ENCODE measurements at places on chromosomes 5 and 9. TPM values are rescaled to one million over a fixed set of nuclear protein-coding genes. Genes with fewer than 3 reads are reported as not detected.

GRCh38 chr9:89478821-89479668 is 18.9 kb downstream of the SEMA4D start:
- DNase-seq, result no peak

DNA sequence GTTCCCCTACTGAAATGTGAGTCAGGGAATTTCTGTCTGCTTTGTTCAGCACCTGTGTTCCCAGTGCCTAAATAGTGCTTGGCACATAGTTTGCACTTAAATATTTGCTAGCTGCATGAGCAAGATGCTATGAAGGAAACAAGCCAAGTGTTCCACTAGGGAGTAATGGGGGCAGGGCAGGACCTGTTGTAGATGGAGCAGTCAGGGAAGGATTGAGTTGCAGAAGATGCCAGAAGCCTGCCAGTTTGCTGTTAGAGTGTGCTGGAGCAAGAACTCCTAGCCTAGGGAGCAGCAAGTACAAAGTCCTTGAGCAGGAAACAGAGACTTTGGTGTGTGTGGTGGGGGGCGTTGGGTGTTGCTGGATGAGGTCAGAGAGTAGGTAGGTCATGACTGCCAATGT is 87.5 kb downstream of the DAB2IP start:
- no peak for DNase-seq

DNA sequence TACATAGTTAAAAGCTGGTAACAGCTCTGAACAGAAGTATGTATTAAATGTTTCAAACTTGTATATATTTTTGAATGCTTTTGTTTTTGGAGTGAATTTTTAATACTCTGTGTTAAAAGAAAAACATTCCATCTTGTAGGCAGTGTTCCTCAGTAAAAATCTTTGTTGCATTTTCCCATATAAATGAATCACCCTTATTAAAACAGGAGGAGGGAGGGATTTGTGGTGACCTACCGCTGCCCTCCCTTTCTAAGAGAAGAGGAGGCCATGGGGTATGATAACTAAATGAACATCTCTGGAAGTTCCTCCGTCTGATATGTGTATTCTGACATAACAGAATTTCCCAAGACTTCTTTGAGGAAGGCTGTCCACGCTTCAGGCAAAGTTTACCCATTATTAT is 53.4 kb downstream of the INIP start:
- no peak for DNase-seq

GRCh38 chr9:133742849-133743444 is 4.8 kb upstream of the SARDH start:
- DNase-seq, result peak; percentile 67

GRCh38 chr9:86941197-86941596 is 6.1 kb downstream of the GAS1 start:
- DNase-seq, result no peak

DNA sequence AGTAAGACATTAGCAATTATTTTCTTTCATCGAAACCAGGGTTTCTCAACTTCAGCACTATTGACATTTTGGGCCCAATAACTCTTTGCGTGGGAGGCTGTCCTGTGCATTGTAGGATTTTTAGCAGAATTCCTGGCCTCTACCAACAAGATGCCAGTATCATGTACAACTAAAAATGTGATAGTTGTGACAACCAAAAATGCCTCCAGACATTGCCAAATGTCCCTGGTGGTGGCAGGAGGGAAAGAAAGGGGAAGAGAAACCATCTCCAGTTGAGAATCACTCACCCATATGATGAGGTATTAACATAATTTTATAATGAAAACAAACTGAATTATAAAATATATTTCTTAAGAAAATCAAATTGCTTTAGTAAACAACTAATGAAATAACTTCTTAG is 406.1 kb downstream of the RAB3C start:
- no peak for DNase-seq

- no peak for DNase-seq
Observed at GRCh38 chr5:80077051-80077714, 42.0 kb downstream of the THBS4 start.

- DNase-seq, result peak; percentile 49
Observed at GRCh38 chr9:100308965-100309564, 43.7 kb downstream of the TEX10 start.

DNA sequence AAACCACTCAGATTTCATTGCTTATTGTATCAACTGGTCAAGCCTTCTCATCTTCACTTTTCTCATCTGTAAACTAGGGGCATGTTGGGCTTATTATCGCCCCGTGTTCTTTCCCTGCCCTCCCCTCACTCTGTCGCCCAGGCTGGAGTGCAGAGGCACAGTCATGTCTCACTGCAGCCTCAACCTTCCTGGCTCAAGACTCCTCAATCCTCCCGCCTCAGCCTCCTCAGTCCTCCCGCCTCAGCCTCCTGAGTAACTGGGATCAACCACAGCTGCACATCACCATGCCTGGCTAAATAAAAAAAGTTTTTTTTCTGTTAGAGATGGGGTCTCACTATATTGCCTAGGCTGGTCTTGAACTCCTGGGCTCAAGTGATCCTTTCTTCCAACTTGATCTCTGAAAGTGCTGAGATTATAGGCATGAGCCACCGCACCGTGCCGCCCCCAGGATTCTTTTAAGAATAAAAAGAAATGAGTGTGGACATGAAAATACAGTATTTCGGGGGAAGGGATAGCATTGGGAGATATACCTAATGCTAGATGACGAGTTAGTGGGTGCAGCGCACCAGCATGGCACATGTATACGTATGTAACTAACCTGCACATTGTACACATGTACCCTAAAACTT is 2.0 kb downstream of the MAML1 start:
- DNase-seq, result no peak

- peak; percentile 19 for DNase-seq
Observed at GRCh38 chr5:134506054-134507039, 19.1 kb upstream of the JADE2 start.

- no peak for DNase-seq
Observed at GRCh38 chr9:123868002-123868401, 61.9 kb downstream of the DENND1A start.

TAF11L2 gene
- not detected for total RNA-seq

QRFP gene
- not detected for total RNA-seq

CEL gene
- 0.43 TPM for total RNA-seq

FABP6 gene
- total RNA-seq, result not detected

FCHSD1 gene
- 20.8 TPM for total RNA-seq

PCDHGA10 gene
- total RNA-seq, result 0.91 TPM

GNA14 gene
- total RNA-seq, result not detected

CCNO gene
- not detected for total RNA-seq

SMIM23 gene
- not detected for total RNA-seq

CAMLG gene
- total RNA-seq, result 33.2 TPM

Data from HFFc6 (cell line).